Small intestine (tissue), 16 donors: ENCODE measurements at places on chromosomes 6 and 20.

- DNase-seq, result no peak
Observed at GRCh38 chr6:31558631-31559500, 11.5 kb downstream of the NFKBIL1 start.

DNA sequence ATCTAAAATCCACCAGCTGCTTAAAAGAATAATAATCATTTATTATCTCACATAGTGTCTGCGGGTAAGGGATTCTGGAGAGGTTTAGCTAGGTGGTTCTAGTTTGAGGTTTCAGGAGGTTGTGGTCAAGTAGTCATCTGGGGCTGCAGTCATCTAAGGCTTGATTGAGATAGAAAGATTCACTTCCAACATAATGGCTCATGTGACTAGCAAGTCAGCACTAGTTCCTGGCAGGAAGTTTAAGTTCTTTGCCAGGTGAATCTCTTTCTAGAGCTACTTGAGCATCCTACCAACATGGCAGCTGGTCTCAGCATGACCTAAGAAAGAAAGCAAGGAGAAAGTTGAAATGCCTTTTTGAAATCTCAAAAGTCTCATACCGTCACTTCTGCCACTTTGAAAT lies 128.8 kb downstream of the EDN1 start:
- no peak for DNase-seq

DNA sequence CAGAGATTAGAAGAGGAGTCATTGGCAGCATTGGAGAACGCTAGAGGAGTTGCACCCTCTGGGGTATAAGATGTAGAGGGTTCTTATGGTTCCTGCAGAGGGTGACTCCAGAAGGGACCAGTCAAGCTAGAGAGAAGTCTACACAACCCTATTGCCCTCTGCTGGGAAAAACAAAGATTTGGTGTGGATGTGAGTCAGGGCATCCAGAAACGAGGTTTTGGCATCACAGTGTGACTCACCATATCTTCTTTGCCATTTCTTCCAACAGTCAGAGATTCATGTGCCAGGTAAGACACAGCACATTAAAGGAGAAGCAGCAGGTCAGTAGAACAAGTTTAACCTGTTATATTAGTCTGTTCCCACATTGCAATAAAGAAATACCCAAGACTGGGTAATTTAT lies 598.8 kb downstream of the MAFB start:
- no peak for DNase-seq

DNA sequence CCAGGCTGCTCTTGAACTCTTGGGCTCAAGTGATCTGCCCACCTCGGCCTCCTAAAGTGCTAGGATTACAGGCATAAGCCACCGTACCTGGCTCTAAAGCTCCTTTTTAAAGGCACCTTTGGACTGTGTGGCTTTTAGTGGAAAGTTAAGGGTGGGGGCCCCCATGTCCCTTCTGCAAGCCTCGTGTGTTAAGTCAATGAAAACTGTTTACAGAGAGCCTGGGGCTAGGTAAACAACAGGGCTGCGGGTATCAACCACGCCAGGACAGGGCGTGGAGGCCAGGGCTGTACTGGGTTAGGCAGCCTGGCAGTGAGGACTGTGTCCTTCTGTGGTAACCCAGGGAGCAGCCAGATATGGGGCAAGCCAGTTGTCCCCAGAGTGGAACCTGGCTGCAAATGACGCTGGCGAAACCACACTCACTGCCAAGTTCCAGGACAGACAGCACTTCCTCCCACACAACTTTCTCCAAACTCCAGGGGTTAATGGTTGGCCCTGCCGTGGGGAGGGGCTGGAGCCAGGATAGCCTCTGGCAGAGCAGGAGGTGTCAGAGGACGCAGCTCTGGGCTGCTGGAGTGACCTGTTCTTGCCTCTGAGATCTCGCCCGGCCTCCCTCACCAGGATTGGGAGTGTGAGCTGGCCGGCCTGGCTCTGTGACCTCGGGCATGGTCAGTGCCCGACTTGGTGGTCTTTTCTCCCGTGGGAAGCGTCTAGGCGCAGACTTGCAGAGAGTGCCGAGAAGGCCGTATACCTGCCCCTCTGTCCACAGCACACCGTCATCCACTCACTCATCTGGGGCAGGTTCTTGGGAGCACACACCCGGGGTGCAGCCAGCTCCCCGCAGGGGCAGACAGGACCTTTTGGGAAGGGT lies 3.2 kb downstream of the SLC17A9 start:
- peak; percentile 72 for DNase-seq

- peak; percentile 3 for DNase-seq
Observed at GRCh38 chr6:81465859-81466258, 286.6 kb downstream of the TENT5A start.
